ENCODE measurements at places on chromosomes 2 and 18. TPM values are rescaled to one million over a fixed set of nuclear protein-coding genes. Genes with fewer than 3 reads are reported as not detected.

GRCh38 chr18:78905334-78905733 lies 74.3 kb upstream of the SALL3 start:
- no peak for DNase-seq

Gene CRYGC
- not detected for total RNA-seq

GRCh38 chr2:47360927-47361326 lies 42.0 kb upstream of the MSH2 start:
- DNase-seq = no peak

DNA sequence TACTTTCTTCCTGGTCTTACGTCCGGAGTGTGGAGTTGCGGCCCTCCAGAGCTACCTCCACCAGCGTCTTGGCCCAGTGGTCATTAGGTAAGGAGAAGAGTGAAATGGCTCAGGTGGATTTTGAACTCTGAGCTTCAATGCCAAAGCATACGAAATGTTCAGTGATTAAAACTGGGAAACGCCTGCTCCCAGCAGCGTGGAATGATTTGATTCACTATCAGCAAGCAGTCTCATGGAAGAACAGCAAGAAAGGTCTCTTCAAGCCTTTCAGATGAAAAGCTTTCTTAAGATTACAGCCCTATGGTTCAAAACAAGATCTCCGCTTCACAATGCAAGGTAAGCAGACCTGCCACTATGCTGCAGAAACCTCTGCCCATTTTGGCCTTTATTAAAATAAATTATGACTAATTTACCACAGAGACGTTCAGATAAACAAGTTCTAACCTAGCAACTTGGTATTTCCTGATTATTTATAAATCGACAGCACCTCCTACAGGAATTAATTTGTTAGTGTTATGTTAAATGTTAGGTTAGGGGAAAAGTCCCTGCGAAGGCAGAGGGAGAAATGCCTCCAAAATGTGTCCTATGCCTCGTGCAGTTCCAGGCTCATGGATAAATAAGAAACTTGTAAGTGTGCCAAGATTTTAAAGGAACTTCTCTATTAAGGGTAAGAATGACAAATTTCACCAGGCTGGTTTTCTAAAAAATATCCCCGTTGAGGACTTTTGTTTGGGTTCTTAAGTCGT lies 10.1 kb downstream of the SP9 start:
- no peak for DNase-seq

DNA sequence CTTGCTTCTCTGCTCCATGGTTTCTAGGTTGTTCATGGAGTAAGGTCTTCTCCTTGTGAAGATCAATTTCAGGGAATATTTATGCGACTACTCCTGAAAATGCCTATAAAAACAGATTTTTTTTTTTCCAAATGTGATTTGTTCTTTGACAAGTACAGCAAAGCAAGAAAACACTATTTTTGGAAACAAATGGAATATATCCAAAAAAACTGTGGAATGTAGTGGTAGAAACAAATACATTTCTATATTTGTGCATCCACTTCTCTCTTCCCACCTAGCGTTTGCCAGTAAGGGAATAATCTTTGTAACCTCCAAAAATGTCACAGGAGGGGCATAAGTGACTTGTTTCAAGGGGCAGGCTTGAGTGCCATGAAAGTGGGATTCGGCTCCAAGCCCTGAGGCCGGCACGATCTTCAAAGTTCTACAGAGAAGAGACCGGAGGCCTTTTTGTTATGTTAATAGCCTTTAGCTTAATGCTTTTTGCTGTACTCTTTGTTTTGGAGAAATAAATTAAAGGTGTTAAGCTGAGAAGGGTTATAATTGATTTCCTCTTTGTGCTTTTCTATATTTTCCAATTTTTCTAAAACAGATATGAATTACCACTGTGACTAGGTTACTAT lies 200.6 kb downstream of the NRP2 start:
- DNase-seq = no peak

- no peak for DNase-seq
Observed at GRCh38 chr2:18133310-18133709, 254.8 kb downstream of the KCNS3 start.

- no peak for DNase-seq
Observed at GRCh38 chr2:172395503-172395902, 31.9 kb upstream of the ITGA6 start.

Gene RAB6C
- not detected for total RNA-seq

Gene GPBAR1
- total RNA-seq = 0.42 TPM

GRCh38 chr2:189559579-189560272 lies 20.9 kb downstream of the SLC40A1 start:
- no peak for DNase-seq

- no peak for DNase-seq
Observed at GRCh38 chr2:30301551-30301950, 70.2 kb downstream of the LBH start.

Gene TUBA3E
- total RNA-seq = not detected

DNA sequence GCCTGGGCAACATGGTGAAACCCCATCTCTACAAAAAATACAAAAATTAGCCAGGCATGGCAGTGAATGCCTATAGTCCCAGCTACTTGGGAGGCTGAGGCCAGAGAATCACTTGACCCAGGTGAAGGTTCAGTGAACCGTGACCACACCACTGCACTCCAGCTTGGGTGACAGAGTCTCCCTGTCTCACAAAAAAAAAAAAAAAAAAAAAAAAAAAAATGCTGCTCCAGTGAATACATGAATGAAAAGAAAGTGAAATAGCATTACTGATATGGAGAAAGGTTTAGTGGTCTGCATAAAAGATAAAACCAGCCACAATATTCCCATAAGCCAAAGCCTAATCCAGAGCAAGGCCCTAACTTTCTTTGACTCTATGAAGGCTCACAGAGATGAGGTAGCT lies 44.5 kb downstream of the METTL8 start:
- DNase-seq = no peak

Gene TANC1
- 9.0 TPM for total RNA-seq

GRCh38 chr2:60891180-60891579 lies 9.8 kb downstream of the REL start:
- no peak for DNase-seq

DNA sequence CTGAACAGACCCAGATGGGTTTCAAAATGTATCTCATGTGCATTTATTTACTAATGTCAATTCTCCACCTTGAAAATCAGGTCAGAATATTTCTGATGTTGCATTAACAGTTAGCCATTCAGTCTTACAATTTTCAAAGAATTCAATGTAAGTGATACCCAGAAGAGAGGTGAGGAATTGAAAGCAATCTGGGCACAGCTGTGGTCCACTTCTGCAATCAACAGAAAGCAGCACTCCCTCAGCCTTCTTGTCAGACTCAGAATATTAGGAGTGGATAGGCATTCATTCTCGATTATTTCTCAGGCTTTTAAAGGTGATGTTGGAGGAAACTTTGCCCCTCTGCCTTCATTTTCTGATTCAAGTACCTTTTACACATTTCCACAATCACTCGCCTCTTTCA lies 15.7 kb downstream of the CCL20 start:
- DNase-seq = no peak

DNA sequence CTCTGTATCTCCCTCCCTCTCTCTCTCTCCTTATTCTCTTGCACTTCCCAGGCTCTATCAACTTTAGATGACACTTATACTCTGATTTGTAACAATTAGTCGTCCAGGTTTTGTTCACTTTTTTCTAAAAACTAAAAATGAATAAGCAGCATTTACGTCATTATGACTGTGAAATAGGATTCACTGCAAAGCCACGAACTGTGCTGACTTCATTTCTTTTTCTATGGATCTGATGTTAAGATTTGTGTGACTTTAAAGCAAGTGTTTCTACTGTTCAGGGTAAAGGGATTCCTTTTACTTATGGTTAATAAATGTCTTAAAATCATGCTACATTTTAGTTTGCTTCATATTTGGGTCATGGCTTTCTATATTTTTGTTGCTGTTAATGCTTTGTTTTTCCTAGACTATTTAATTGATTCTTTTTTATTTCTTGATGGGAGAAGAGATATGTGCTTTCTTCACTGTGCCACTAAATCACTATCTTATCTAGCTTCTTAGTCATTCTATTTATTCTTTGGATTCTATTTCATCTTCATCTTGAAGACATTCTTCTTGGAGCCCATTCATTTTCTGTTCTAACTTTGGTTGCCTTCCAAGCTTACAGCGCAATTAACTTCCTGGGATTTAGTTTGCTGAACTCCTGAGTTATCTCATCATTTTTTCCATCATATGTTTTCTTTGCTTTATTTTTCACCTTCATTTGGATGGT lies 480.4 kb upstream of the TRIB2 start:
- no peak for DNase-seq

Gene FABP1
- not detected for total RNA-seq

Gene CTDSP1
- 76.7 TPM for total RNA-seq

GRCh38 chr2:116061023-116061422 lies 1618.6 kb downstream of the DPP10 start:
- no peak for DNase-seq

Gene RAB6D
- not detected for total RNA-seq

DNA sequence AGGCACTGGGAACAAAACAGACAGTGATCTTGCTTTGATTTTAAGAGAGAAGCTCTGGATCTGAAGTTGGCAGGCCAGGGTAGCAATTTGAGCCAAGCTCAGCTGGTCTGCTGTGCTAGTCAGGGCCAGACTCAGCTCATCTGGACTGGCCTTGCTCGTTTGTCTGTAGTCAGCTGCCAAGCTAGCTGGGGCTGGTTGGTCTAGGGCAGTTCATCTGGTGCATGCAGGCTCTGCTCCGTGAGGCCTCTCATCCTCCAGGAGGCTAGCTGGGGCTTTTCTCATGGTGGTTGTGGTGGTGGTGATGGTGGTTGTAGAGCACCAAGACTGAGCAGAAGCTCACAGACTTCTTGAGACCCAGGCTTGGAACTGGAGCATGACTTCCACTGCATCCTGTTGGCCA lies 10.3 kb downstream of the FBLN7 start:
- DNase-seq = no peak

DNA sequence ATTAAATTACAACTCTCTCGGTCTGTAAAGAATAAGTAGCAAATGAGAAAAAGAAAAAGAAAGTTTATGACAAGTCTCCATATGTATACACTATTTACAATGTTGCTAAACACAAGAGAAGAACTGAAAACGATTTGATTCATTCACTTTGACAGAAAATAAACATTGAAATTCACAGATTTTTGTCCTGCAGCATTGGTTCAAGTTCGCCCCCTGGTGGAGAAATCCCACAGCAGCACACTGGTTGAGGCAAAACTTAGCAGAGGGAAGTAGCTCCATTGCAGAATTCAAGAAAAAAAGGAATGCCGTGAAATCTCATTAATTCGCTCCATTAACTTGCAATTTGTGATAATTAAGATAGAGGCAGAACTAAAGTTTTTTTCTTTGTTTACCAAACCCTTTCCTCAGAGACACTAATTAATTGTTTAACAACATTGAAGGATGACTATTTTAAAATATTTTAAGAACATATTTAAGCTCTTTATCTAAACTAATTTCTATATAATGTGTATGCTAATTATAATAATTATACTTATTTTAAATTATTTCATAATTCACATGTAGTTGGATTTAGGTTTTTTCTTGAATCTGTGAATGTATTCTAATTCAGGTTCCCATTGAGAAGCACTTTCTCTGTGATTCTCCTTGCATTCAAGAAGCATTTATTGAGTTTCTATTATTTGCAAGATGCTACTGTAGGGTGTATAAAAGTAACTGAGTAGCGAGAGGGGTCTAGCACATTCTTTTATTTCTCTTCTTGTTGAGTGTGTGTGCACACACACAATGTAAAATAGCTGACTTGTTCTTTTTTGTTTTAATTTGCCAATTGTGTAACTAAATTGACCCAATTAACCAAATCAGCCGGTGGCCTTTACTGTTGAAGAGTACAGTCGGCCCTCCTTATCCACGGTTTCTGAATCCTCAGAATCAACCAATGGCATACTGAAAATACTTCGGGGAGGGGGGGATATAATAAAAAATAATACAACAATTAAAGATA lies 74.1 kb downstream of the COL4A3 start:
- DNase-seq = peak; percentile 85

Gene NEMP2
- 0.51 TPM for total RNA-seq

GRCh38 chr2:239022437-239023260 lies 174.8 kb downstream of the TWIST2 start:
- no peak for DNase-seq

Gene KDSR
- 33.8 TPM for total RNA-seq

DNA sequence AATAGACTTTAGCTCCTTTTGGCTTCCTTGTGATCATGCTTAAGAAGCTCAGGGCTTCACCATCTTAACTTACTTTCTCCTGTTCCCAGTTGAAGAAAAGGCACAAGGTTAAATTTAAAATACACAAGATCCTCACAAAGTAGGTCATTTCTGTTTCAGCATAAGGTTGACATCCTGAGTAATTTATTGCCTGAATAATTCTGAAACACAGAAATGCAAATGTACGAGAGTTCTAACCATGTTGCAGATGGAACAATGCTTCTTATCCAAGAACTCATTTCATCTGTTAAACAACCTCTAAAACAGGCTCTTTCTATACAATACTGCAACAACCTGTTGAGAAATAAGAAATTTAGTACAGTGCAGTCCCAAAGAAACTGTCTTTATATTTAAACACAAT lies 395.2 kb downstream of the BCL11A start:
- DNase-seq = no peak

GRCh38 chr2:54348646-54349045 lies 92.6 kb upstream of the TSPYL6 start:
- DNase-seq = no peak

- DNase-seq = no peak
Observed at GRCh38 chr2:215356334-215356947, 44.6 kb downstream of the ATIC start.

GRCh38 chr2:204027091-204027490 lies 90.5 kb downstream of the ICOS start:
- DNase-seq = no peak

Gene CIB4
- not detected for total RNA-seq

Gene RGPD4
- not detected for total RNA-seq

Gene ALPG
- not detected for total RNA-seq

Gene LYPD6B
- 3.8 TPM for total RNA-seq

DNA sequence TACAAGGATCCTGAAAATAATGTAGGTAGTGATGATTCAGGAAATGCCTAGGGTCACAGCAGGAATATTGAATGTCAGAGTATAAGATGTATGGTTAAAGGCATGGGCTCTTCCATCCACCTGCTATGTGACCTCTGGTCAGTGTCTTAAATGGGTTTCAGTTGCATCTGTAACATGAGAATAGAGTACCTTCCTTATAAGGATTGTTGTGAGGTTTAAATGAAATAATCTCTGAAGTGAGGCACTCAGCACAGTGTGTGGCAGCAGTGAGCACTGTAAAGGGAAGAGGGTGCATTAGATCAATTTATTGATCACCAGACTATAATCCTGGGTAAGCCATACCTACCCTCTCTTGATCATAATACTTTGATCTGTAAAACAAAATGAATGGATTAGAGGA lies 319.1 kb downstream of the SLC4A3 start:
- no peak for DNase-seq

Gene KCNJ3
- 0.87 TPM for total RNA-seq

Gene HTR2B
- total RNA-seq = 0.09 TPM
